ENCODE measurements at places on chromosomes 5 and 9.

- DNase-seq, result no peak
Measured at GRCh38 chr5:3625626-3626025, 30.0 kb downstream of the IRX1 start.

DNA sequence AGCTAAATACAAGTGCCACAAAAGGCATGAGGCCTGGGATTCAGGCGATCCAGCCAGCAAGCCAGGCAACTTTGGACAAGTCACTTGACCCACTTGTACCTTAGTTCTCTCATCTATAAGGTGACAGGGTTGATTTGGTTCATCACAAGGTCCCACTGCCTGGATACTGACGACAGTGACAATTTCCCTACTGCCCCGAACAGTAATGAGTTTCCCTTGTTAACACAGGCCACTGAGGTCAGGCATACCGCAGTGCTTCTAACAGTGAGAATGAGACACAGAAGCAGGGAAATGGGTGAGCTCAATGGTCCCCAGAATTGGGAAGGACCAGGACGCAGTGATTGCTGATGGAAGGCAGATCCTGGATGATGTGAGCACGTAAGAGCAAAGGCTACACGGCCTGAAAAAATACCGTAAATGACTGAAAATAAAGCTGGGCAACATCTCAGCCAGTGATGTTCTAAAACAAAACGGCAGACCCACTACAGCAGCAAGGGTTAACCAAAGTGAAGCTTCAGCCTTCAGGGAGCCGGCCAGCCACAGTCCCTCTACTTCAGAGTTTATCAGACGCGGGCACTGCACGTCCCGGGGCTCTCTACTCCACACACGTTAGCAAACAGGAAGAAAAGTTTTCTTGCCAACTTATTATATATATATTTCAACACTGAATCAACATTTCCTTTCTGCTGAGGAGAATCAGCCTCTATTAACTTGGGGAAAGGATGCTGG lies 846 bp downstream of the MGAT1 start:
- DNase-seq, result no peak

DNA sequence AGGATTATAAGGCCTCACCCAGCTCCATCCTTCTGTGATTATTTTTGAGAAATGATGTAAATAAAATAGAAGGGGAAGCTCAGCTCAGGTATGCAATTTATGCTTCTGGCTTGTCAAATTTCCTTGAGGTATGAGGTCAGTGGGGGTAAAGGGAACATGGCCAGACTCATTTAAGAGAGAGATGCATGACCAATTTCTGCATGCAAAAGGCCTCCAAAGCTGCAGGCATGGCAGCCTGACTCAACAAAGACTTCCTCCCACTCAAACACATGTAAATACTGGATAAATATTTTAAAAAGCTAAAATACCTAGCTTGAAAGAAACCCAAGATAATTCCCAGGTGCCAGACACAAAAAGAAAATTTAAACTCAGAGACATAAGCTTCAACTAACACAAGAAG lies 101.4 kb upstream of the SLC1A3 start:
- no peak for DNase-seq

DNA sequence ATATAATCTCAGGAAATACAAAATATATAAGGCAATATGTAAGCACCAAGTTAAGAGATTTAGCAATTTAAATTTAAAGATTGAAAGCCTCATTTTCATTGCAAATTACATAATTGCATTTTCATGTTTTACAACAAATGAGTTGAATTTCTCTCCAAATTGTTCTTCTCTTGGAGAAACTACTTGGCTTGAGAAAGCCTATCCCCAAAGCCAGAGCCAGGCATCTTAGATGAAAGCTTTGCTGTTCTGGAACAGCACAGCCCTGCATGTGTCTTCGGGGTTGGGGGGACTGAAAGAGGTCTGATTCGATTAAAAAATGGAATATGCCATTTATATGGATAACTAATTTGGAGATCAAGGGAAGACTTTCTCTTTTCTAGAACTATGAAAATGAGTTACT lies 212.0 kb downstream of the PARP8 start:
- no peak for DNase-seq

DNA sequence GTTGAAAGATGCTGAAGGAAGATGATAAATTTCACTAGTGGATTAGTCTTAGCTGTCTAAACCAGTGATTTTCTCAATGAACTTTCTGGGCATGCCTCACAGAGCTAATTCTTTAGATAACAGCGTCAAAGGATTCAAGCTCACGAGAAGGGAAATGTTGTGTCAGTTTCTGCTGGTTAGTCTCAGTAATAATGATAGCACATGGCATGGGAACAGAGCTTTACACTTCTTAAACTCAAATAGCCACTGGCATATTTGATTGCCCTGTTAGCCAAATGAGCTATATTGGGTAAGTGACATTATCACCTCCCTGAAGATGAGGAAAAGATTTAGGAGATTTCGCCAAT lies 139.3 kb upstream of the NR3C1 start:
- DNase-seq, result no peak
